ENCODE measurements at places on chromosomes 3 and 15.

- no peak for DNase-seq
These were observed 3.3 kb upstream of the HES1 start for GRCh38 chr3:194132465-194133286.

GRCh38 chr3:46242120-46242519, at the start of gene CCR3:
Gene CCR3, plus strand, starts transcription at chr3:46242460. Its CDS starts 22,699 bp downstream, at chr3:46265159.
- no peak for DNase-seq

GRCh38 chr3:178270838-178271237, 265.4 kb upstream of the KCNMB2 start:
- DNase-seq: no peak

DNA sequence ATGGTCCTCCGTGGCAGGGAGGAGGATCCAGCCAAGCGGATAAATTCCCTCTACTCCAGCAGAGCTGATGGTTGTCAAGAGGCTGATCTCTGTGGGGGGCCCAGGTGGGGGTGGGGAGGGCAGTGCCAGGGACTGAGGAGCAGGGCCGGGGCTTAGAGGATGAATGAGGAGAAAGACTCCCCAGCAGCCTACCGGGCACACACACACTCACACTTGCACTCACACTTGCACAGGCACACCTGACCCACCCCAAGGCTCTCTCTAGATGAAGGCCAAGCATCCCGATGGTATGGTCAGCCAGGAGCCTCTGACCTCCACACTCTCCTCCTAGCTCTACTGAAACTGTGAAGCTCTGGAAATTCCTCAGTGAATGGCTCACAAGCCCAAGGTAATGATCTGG, 131.3 kb upstream of the PRR20G start:
- DNase-seq: no peak

GRCh38 chr15:66025015-66025452, 155.7 kb downstream of the RAB11A start:
- no peak for DNase-seq

DNA sequence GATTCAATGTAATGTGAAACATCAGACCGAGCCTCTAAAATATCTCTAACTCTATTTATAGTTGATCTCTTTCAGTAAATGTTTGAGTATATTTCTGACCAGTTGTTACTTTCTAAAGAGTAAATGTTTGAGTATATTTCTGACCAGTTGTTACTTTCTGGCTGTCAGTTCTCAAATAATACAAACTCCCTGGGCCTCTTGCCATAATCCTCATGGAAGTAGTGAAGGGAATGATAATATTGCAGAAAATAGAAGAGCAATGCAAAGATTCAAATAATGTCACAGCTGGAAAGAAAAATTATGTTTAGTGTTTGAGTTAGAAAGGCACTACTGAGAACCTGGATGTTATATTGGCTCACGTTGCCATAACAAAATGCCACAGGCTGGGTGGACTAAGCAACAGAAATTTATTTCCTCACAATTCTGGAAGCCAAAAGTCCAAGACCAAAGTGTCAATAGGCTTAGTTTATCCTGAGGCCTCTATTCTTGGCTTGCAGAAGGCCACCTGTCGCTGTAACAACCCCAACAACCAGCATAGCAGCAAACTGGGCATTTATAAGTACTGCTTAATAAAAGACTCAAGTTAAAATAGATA, 470.6 kb upstream of the BCHE start:
- DNase-seq: no peak

DNA sequence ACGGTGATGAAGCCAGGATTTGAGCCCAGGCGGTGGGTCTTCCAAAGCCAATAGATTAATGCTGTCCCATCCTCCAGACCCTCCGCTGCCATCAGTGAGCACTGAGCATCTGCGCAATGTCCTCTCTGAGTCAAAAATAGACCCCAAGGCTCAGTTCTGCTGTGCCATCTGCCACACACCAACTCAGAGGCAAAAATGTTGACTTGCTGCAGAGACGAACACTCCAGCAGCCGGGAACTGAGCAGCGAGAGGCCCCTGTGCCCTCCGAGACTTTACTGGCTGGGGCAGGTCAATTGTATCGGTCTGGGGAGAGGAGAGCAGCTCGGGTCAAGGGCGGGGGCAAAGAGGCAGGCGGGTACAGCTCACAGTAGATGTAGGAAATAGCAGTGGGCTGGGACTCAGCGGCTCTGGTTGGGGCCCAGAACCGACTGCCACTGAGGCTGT, 41.5 kb upstream of the ATP2B2 start:
- DNase-seq: no peak

GRCh38 chr3:34725774-34726173, 913.6 kb upstream of the ARPP21 start:
- DNase-seq: no peak

DNA sequence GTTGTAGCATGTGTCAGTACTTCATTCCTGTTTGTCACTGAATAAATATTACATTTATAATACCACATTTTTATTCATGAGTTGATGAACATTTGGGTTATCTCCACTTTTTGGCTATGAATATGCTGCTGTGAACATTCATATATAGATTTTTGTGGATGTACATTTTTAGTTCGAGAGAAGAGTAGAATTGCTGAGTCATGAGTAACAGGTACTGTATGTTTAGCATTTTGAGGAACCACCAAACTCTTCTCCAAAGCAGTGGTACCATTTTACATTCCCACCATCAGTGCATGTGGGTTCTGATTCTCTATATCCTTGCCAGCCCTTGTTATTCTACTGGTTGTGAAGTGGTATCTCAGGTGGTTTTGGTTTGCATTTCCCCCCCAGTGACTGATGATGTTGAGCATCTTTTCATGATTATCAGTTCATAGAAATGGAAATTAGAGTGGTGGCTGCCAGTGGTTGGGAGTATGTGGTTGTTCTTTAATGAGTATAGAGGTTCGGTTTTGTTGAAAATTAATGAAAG, 59.6 kb downstream of the CCDC66 start:
- no peak for DNase-seq

DNA sequence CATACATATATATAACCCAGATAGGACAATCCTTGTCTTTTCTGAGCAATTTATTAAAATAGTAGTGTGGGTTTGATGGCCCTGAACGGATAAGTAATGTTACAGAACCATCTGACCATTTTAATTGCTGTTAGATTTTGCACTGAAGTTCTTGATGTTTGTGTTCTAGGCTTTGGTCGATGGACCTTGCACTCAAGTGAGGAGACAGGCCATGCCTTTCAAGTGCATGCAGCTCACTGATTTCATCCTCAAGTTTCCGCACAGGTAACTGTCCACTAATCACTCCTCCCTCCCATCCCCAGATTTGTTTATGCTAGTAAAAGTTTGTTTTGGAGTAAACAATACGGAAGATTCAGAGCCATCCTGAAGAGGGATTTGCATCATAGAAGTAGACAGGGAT, 1.3 kb downstream of the RPL14 start:
- DNase-seq: no peak

DNA sequence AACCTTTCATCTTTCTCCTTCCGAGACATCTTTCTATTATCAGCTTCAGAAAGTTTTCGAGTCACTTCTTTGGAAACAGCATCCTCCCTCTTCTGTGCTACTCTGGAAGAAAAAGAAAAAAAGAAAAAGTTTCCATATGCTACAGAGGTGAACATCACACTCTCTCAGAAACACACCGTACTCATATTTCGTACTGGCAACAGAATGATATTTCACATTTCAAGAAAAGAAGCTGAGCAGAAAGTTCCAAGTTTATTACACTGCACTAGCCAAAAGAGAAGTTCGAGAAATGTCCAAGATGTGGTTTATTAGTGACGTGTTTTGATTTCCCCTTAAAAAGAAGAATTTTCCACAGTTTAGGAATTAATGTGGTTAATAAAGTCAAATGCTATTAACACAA, 6.0 kb downstream of the SSR3 start:
- no peak for DNase-seq

- no peak for DNase-seq
These were observed 90.6 kb downstream of the FGF12 start for GRCh38 chr3:192636517-192637444.

DNA sequence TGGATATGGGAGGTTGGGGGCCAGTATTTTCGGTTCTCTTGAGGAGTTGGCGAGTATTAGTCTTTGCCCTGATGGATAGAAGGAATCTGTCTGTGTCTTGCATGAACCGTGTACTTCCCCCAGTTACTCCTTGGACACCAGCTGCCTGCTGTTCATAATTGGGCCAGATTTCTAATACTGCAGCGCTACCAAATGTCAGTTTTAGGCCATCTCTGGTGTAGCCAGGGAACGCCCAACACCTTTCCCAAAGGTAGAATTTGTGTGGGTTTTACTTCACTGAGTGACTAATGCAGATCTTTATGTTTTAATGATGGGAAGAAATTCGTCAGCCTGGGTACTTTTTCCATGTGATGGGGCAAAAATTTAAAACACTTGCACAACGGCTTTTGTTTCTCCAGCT, 18.4 kb downstream of the FLNB start:
- no peak for DNase-seq

DNA sequence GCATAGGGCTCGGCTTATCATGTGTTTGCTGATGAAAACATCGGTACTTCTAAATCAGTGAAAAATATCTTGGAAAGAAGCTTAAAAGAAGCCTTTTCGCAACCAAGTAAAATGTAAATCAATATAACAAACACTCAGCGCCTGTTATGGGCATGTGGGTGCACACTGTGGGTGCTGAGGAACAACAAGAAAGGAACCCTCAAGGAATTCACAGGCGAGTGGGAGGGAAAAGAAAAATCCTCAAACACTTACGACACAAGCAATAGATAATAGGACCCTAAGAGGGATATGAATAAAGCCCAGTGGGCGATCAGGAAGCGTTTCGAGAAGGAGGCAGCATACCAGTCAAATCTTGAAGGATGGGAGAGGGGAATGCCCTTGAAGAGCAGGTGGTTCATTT, 21.9 kb downstream of the GLDN start:
- DNase-seq: no peak

DNA sequence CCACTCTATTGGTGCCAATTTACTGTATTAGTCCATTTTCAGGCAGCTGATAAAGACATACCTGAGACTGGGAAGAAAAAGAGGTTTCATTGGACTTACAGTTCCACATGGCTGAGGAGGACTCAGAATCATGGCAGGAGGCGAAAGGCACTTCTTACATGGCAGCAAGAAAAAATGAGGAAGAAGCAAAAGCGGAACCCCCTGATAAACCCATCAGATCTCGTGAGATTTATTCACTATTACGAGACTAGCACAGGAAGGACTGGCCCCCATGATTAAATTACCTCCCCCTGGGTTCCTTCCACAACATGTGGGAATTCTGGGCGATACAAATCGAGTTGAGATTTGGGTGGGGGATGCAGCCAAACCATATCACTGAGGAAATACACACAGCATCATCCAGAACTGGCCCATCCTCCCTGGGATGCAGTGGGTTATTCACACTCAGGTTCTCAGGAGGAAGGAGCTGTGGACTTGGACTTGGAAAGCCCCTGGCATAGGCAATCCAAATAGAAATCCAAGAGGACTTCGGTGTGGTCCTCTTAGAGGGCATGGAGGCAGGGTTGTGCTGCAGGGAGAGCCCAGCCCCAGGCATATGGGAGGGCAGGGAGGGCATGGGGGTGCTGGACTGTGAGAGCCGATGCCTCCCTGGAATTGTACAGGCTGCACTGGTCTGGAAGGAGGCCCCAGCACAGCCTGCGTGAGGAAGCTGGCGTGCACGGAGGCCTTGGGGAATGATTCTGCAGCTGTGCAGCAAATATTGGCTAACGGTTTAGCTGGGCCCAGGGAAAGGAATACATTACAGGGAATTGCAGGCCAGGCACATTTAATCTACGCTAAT, 62.9 kb downstream of the EFCAB12 start:
- DNase-seq: no peak

GRCh38 chr15:85582131-85583079, 202.0 kb downstream of the AKAP13 start:
- DNase-seq: peak; percentile 54

DNA sequence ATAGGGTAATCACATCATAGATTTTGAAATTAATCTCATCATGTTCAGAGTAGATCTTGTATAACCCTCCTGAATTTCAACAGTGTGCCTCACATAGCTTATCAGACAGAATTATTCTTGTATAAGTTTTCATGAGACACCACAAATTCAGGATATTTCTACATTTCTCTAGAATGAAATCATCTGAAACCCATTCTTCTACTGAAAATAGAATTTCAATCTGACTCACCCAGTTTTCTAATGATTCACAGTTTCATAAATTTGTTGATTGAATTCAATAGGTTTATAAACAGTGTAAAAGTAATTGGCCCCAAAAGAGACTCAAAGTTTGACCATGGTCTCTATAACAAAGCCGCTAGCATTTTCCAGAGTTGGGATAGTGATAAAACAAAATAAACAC, 1082.6 kb upstream of the EPHA6 start:
- no peak for DNase-seq

DNA sequence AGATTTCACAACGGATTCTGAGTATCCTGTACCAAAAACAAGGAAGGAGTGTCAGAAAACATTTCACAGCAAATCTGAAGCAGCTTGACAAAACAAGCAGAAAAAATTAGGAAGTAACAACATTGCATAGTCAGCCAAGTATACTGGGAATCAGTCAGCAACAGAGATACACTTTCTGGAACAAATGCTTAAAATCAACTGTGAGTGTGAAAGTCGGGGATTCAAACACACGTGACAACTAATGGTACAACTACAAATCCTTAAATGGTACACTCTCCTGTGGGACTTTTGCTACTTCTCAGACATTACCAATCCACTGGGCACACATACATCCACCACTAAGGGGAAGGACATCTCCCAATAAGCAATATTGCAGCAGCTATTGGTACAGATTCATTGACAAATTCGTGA, 296.6 kb upstream of the MME start:
- no peak for DNase-seq

DNA sequence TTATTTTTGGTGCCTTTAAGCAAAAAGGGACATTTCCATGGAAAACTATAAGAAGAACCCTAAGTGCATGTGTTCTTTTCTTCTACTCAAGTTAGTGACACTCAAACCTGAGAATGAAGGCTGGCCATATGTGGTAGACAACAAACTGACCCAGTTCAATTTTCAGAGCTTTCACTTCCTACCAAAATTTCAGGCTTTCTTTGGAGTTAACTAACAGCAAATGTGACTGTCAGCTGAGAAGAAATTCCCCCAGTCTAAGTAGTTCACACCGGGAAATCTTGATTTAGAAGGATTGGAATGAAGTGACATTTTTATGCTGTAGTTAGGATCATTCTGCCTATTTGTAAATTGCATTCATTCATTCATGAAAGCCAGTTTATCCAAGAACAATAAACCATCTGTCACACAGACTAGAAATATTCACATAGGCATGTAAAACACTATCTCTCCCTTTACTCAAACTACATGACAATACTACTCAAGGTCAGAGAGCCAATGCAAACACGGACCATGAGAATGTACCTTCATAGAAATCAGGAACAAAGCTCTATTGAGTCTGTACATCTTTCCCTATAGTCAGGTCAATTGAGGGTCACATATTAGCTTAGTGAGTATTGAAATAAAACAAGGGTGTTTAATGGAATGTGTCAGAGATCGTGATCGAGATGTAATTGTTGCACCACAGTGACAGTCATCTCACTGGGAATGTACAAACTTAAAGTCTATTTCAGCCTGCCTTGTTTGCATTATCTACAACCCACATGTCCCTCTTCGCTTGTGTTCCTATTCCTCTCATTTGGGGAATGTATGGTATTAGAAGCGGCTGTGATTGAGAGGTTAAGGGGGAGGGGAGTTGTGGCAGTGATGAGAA, 113.8 kb upstream of the TGFBR2 start:
- no peak for DNase-seq

GRCh38 chr15:40845511-40846284, 1.9 kb downstream of the SPINT1 start:
- DNase-seq: no peak

All from right renal cortex interstitium (tissue), 3 donors.